NCI-H524 treated with DMSO at 0.1 percent for 48 hours (cell line): ENCODE measurements at places on chromosomes 4 and X.
A peak's percentile ranks its signal among the peaks of the same experiment; 100 is the strongest.

GRCh38 chrX:129984111-129984958 lies 1.9 kb downstream of the BCORL1 start:
- DNase-seq: no peak

GRCh38 chr4:99614491-99614890 lies 39.9 kb downstream of the MTTP start:
- no peak for DNase-seq

DNA sequence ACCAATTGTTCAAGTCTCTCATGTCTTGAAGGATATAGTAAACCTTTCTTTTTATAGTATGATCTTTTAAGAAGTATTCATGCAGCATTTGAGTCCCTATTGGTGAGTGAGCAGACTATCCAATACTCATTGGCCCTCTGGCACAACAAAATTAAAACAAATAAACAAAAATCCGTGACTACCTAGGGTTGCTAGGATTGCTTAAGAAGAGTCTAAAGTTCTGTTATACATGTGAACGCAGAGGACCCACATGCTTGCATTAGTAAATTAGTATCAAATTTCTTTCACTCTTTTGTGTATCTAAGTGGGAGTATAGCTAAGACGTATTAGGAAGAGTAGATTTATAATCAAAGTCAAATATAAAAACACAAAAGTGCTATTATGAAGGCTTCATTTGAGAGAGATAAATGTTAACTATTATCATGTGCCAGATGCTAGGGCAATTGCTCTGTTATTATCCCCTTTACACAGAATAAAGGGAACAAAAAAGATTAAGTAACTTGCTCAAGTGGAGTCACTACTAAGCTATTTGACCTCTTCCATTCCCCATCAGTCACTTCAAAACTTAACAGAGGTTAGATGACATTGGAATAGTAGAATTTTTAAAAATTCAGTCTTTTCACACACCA lies 29.2 kb upstream of the LARP1B start:
- no peak for DNase-seq

- peak; percentile 10 for DNase-seq
Observed at GRCh38 chr4:153573881-153574802, 108.0 kb downstream of the TMEM131L start.

- no peak for DNase-seq
Observed at GRCh38 chr4:106893395-106893881, 142.7 kb downstream of the DKK2 start.

DNA sequence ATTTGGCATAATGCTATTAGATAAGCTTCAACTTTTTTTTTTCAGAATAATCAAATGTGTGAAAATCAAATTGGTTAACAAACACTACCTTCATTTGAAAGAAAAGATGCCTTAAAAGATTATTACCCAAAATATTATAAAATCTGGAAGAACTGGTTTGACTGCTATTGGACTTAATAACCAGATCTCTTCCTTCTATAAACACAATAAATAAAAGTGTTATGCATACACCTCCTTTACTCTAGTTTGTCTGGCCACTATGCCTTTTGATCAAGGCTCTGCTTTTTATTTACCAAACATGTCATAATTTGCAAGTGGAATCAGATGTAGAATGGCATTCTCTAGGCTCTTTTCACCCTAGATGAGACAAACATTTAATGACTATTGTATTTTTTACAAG lies 897.3 kb upstream of the EPHA5 start:
- DNase-seq: no peak

GRCh38 chrX:15761564-15762191 lies 23.6 kb downstream of the CA5B start:
- DNase-seq: no peak

GRCh38 chr4:1105662-1106061 lies 7.7 kb downstream of the RNF212 start:
- no peak for DNase-seq

DNA sequence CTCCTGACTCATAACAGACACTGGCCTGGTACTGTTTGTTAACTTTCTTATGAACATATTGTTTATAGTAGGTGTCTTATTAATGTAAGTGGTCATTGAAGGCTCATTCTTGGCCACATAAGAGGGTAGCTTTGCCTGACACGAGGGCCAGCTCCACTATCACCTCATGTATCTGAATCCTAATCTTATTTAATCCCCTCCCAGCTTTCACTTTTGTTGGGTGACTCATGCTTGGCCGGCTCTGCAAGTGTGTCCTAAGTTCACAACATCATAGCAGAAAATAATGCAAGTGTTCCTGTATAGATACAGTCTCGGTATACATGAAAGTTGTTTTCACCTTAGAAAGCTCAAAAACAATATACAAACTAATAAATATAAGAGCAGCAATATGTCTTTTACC lies 283.8 kb downstream of the IQCM start:
- DNase-seq: peak; percentile 0

DNA sequence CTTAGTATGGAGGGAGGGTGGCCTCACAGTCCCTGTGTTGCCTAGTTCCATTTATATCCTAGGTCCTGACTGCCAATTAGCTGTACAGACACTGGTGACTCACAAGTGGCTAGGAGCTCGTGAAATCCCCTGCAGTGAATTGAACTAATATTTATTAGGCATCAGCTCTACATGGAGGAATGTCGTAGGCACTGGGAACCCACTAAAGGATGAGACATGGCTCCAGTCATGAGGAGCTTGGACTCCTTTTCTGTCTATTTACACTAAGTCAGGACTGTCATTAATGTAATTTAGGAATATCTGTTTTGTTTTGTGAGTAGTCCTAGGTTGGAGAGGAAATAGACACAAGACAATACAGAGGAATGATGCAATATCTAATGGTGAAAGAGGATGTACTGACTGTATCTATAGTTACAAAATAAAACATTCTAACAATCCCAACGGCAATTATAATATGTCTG lies 67.7 kb downstream of the MID1IP1 start:
- DNase-seq: no peak

- no peak for DNase-seq
Observed at GRCh38 chr4:176287546-176287945, 18.5 kb upstream of the ASB5 start.
